Astrocyte (in vitro differentiated cells and primary cell): ENCODE measurements at places on chromosomes 16 and 17.
A peak's percentile ranks its signal among the peaks of the same experiment; 100 is the strongest.

DNA sequence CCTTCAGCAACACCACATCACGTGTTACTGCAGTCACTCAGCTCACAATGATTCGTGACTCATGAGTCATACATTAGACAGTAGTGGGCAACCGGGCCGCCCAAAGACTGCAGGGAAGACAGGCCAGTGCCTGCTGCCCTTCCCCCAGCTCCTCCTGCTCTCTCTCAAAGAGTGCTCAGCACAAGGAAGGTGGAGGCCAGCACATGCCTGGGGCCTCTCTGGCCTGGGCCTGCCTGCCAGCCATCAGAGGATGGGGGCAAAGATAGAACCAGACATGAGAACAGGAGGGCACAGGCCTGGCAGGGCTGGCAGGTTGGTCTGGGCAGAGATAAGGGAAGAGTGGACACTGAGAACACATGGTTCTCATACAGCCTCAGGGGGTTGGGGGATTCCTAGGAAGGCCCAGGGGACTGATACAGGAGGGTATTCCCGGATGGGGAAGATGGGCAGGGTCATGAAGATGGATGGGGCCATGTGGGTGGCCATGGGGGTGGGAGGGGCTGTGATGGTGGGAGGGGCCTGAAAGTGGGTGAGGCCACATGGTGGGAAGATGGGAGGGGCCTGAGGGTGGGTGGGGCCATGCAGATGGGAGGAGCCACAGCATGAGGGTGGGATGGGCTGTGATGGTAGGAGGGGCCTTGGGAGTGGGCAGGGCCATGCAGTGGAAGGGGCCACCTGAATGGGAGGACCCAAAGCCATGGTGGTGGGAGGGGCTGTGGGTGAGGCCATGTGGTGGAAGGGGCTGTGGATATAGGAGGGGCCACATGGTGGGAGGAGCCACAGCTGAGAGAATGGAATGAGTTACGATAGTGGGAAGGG is 29.0 kb downstream of the KATNB1 start:
- DNase-seq: peak; percentile 73

GRCh38 chr16:89317101-89317671 is 99.7 kb downstream of the ZNF778 start:
- no peak for DNase-seq

DNA sequence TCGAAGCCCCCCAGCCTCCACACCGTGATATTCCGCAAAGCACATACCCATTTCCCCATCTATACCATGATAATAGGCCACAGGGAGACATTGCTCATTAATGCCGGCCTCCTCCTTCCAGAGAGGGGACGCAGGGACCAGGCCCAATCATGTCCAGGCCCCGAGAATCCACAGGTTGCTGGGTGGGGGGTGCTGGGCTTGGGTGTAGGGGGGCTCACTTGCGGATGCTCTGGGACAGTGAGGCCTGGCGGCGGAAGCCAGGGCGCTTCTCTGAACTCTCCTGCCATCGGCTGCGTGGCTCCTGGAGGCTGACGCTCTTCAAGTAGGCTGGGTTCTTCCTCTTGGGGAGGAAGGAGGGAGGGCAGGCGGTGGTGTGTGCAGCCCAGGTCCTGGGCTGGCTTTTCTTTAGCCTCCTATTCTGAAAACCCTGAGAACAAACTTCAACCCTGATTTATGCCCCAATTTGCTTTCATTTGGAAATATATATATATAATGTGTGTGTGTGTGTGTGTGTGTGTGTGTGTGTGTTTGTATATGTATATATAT is 12.2 kb downstream of the AANAT start:
- no peak for DNase-seq

GRCh38 chr16:56190677-56191155 is 573 bp upstream of the GNAO1 start:
- no peak for DNase-seq

DNA sequence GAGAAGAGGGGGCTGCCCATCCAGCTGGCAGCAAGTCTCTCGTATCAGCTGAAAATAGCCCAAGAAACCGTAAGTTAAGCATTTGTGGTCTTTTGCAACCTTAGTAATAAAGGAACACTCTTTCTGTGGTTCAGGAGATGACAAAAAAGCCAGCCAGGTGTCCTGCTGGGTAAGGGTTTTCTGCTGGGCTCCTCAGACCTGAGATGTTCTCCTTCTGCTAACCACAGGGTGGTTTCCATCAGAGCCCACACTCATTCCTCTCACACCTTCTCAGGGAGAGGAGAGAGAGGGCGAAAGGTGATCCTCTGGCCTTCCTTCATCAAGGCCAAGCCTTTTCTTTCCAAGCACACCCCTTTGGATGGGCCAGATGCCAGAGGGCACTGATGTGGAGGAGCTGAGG is 70.7 kb downstream of the TEX14 start:
- DNase-seq: no peak

DNA sequence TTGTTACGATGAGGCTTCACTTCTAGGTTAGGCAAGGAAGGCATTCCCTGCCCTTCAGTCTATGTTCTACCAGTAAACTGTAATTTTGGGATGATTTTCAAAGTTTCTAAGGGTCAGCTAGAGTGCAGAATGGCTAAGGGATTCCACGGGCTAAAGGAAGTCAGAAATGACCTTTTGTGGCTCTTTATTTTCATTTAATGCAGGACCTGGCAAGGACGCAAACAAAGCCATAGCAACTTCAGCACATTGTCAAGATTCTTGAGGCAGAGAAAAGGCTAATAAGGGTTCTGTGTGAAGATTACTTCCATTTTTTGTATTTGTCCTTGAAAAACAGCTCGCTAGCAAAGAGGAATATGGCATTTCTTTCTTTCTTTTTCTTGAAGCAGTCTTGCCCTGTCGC is 76.6 kb downstream of the STX8 start:
- DNase-seq: no peak

DNA sequence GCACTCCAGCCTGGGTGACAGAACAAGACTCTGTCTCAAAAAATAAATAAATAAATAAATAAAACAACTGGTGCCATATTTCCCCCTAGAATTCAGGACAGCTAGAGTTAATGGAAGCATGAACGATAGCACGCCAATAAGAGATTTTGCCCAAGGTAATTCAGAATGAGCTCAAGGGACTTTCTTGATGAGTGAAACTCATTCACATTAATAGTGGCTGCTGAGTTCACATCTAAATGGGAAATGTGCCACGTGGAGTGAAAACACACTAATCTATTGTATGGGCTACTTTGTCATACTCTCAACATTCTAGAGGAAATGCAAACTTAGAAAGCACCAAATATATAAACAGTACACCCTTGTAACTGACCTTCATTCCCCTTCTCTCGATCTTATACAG is 47.4 kb upstream of the PSMD7 start:
- DNase-seq: no peak

DNA sequence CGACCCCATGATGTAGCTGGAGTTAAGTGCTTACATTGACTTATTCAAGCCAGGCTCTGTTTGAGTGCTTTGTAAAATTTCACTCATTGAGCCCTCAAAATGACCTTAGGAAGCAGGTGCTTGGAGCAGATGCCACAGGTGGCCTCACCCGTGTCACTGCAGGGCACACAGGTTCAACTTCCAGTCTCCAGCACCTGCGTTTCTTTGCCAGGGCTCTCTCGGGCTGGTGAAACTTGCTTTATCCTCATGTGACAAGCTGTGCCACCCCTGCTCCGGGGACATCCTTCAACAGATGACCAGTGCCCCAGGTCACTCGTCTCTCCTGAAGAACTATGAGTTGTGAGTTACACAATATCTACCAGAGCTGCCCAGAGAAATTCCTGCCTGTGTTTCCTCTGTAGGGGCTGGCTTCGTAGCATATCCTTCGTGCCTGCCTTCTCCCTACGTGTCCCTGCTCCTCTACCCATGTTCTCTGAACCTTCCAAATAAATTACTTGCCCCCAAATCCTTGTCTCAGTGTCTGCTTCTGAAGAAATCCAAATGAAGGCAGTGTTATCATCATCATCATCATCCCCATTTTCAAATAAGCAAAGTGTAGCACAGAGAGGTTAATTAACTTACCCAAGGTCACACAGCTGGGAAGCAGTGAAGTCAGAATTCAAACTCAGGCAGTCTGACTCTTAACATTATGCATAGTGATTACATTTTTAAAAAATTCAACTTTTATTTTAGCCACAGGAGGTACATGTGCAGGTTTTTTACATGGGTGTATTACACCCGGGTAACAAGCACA is 352.5 kb downstream of the NPIPA8 start:
- no peak for DNase-seq

- no peak for DNase-seq
These were observed 314.2 kb downstream of the CPPED1 start for GRCh38 chr16:12489357-12489990.

- no peak for DNase-seq
These were observed 50.5 kb downstream of the JPH3 start for GRCh38 chr16:87652799-87653198.

DNA sequence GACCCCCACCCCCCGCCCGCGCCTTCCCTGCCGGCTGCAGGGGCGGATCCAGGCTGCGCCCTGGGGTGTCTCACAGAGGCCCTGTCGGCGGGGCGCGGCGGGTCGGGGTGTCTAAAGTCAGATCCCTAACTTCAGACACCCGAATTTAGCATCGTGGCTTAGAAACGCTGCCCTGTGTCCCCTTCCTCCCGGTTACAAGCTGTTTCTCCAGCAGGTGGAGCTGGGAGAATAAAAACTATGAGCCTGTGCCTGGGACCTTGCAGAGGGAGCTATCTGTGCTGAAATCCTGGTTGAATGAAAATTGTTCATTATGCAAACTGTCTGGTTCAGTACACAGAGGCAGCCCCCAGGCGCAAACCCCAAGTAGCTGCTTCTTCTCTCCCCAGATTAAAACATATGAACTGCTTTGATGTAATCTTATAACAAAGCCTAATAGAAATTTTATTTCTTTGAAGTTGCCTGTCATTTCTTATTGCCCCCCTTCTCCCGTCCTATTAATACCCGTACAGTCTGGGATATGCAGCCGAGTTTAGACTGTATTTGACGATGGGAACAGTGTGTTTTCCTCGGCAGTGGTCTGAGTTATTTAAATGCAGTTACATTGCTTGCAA is 79.0 kb downstream of the RPA1 start:
- peak; percentile 45 for DNase-seq

DNA sequence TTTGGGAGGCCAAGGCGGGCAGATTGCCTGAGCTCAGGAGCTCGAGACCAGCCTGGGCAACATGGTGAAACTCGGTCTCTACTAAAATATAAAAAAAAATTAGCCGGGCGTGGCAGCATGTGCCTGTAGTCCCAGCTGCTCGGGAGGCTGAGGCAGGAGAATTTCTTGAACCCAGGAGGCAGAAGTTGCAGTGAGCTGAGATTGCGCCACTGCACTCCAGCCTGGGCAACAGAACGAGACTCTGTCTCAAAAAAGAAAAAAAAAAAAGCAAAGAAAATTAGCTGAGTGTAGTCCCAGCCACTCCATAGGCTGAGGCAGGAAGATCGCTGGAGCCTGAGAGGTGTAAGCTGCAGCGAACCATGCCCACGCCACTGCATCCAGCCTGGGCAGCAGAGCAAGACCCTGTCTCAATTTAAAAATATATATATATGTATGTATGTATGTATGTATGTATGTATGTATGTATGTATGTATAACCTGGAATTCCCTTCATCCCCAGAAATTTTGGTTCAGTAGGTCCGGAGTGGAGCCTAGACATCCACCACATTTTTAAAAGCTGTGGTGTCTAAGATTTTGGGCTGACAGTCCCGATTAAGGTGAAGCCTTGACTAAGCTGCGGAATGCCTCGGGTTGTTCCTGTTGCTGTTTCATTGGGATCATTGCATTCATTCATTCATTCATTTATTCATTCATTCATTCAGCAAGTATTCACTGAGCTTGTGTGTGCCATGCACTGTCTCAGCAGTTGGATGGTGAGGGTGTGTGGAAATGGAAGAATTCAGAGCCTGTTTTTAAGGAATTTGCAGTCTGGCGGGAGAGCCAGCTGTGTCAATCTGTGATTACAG is 25.9 kb downstream of the TMEM94 start:
- DNase-seq: no peak

DNA sequence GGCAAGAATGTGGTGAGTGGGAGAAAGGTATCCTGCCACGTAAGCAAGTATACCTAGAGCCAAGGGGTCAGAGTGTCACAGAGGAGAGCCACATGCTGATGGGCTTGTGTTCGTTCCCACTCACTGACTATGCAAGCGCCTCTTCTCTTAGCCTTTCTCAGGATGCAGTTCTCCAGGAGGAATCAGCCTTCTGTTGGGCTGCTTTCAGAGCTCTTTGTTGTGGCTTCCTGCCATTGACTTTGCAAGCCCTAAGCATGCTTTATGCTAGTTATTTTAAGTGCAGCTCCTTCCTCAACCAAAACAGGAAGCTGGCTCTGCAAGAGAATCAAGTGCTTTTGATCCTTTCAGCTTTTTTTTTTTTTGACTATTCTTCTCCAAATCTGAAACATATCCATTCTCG is 66.6 kb downstream of the SIAH1 start:
- DNase-seq: peak; percentile 73

GRCh38 chr16:17654571-17654970 is 183.8 kb upstream of the XYLT1 start:
- DNase-seq: no peak

DNA sequence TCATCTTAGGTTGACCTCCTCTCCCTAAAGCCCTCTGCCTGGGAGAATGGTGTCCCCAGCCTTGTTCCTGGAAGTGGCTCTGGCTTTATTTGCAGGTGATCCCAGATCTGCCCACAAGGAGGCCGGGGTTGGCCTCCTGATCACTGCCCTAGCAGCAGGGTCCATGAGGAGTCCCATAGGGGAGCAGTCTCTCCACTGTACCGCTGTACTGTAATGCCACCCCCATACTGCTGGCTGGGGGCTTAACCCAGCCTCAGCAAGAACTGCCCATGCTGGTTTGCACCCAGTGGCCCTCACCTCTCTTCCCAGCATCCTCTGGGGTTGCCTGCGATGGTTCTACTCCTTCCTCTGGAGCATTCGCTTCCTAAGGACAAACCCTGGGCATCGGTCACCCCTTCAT is 39.1 kb downstream of the PSME3IP1 start:
- no peak for DNase-seq

DNA sequence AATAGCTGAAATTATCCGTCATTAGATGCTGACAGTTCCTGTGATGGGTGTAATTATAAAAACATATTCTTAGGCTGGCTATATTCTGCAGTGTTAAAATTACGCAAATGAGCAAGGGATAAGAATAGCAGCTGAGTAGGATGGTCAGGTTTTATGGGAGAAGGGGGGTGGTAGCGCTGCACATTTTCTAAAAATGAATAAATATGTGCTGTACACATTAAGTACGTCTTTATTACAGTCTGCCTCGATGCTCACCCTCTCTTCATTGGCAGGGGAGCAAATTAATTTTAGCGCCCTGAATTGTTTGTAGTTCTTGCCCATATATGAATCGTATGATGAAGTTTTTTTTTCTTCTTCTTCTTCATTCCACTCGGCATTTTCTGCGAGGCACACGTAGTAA is 244.2 kb downstream of the SNX29 start:
- DNase-seq: no peak

DNA sequence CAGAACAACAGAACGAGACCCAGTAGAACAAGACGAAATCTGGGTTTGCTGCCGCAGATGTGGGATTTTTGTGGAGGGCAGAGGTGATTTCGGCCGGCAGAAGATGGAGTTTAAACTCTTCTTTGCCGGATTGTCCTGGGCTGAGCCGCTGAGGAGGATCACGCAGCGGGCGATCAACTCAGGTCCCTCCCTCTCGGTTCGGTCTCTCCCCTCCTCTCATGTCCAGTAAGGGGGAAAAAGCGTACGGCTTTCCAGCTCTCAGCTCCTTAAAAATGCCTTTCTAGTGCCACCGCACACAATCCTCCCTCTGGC is 2.5 kb downstream of the PHF12 start:
- no peak for DNase-seq

GRCh38 chr16:76639685-76640289 is 362.6 kb downstream of the CNTNAP4 start:
- no peak for DNase-seq
